ENCODE measurements at places on chromosomes 4 and X. TPM values are rescaled to one million over a fixed set of nuclear protein-coding genes. Genes with fewer than 3 reads are reported as not detected.

GRCh38 chrX:3501833-3502535 lies 155.5 kb upstream of the MXRA5 start:
- no peak for DNase-seq

DNA sequence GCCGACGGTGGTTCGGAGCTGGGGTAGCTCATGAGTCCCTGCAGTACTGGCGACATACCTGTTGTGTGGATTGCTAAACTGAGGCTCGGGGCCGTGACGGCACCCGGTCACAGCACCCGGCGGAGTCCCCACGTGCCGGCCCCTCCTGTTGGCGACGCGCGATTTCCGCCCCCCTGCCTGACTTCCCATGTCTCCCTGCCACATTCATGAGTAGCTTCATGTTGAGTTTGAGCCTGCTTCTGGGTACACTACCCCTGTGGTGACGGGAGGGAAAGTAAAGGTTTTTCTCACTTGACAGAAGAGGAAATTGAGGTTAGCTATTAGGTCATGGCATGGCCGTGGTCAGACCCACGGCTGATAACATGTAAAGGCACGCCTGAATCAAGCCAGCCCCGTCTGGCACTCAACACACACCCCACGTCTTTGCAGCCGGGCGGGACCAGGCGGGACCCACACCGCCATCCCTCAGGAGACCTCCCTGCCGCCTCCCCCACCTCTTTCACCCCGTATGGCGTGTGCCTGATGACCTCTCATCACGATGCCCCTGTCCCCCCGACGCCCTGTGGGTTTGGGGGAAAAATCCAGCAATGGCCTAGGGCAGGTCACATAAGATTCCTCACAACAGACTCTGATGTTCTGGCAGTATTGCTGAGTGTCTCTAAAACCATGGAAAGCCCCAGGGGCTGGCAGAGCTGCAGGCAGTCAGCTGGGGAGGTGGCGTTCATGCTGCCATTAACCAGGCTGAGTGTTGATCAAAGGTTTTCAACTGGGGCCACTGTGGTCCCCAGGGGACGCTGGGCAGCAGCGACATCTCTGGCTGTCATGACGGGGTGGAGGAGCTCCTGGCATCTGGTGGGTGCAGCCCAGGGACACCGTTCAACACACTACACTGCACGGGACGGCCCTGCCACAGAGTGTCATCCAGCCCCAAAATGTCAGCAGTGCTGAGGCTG lies 29.2 kb downstream of the P2RY8 start:
- DNase-seq: no peak

DNA sequence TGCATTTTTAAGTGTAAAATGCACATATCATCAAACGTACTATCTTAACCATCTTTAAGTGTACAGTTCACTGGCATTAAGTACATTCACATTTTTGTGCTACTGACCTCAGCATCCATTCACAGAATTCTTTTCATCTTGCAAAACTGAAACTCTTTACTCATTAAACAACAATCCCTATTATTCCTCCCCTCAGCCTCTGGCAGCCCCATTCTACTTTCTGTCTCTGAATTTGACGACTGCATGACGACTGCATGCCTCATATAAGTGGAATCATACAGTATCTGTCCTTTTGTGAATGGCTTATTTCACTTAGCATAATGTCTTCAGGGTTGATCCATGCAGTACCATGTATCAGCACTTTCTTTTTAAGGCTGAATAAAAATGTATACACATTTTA lies 38.7 kb downstream of the CNKSR2 start:
- DNase-seq: no peak

DNA sequence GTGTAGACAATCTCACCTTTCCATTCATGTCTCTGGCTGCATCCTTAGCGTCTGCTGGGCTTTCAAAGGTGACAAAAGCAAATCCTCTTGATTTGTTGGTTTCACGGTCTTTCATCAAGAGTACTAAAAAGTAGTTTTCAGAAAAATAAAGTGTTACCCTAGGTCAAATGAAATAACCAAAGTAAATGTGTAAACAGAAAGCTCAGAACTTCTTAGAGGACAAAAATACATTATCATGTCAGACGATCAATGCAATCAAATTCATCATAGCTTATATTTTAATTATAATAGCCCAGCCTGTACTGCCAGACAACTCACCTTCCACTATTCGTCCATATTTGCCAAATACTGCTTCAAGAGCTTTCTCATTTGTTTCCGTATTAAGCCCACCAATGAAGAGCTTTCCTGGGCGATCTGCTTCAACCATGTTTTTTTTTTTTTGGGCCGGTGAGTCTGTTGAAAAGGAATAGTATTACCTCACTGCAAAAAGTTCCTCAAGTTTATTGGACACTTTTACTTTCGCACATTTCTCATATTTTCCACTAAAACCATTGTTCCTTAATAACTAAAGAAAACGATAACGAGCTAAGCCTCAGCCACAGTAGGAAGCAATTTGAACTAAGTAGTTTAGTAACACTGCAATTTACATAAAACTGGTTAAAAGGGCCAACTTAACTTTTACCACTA lies 1.4 kb downstream of the RBMX start:
- DNase-seq: no peak

- no peak for DNase-seq
Observed at GRCh38 chrX:38819709-38820108, 18.4 kb downstream of the MID1IP1 start.

GRCh38 chr4:1246901-1247863 lies 1.7 kb downstream of the CTBP1 start:
- DNase-seq: peak; percentile 44

DNA sequence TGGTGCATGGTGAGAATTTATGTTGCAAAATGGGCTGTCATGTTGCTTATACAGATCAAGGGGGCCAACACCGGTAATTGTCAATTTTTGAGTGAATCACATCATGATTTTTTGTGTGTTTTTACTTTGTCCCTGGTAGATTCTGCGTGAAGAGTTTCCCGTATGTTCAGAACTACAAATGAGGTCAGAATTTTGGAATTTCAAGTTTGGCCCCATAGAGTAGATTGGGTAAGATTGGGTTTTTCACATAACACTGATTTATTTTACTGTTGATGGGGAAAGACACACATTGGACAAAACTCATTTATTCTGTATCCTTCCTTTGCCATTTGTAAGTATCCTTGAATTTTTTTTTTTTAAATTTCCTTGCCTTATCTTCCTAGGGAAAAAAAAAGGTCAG lies 158.5 kb upstream of the MXRA5 start:
- no peak for DNase-seq

DNA sequence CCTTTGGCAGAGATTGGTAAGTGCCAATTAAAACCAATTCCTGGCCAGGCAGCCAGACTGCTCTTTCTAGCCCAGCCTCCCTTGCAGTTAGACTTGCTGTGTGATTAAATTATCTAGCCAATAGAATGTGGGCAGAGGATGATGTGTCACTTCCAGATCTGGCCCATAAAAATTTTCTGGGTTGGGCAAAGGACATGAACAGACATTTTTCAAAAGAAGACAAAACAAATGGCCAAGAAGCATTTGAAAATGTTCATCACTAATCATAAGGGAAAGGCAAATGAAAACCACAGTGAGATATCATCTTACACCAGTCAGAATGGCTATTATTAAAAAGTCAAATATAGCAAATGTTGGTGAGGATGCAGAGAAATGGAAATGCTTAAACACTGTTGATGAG lies 71.4 kb upstream of the STIM2 start:
- DNase-seq: no peak

- no peak for DNase-seq
Observed at GRCh38 chr4:137621056-137621455, 88.8 kb upstream of the PCDH18 start.

- DNase-seq: no peak
Observed at GRCh38 chr4:40199179-40199670, 2.4 kb downstream of the RHOH start.

DNA sequence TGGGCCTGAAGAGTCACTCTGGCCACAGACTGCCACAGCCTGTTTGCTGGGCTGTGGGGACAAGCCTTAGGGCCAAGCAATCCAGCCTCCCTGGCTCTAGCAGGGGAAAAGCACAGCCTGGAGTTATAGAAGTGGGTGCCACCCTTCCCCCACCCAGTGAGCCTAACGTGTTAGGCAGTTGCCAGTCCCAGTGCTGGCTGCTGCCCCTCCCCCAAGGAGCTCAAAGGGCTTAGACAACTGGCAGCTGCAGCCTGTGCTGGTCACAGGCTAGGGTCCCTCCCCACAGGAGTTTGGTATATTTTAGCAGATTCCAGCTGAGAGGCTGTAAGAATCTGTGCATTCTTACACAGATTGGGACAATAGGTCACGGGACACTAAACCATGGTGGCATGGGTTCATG lies 370.3 kb upstream of the FGF16 start:
- DNase-seq: no peak

DNA sequence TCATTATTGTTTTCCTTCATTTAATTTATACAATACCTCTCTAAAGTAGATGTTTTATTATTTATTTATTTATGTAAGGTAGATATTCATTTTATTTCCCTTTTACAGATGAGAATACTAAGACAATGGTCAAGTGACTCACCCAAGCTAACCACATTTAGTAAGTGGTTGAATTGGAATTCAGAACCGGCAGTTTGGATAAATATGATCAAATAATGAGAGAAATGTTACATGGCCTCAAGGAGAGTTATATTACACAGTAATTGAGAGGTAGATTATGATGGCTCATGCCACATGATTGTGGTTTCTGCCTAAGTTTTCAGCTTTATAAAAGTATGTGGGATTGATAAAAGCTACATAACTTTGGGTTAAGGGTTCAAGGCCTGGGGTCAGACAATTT lies 239.4 kb upstream of the BOD1L1 start:
- no peak for DNase-seq

DNA sequence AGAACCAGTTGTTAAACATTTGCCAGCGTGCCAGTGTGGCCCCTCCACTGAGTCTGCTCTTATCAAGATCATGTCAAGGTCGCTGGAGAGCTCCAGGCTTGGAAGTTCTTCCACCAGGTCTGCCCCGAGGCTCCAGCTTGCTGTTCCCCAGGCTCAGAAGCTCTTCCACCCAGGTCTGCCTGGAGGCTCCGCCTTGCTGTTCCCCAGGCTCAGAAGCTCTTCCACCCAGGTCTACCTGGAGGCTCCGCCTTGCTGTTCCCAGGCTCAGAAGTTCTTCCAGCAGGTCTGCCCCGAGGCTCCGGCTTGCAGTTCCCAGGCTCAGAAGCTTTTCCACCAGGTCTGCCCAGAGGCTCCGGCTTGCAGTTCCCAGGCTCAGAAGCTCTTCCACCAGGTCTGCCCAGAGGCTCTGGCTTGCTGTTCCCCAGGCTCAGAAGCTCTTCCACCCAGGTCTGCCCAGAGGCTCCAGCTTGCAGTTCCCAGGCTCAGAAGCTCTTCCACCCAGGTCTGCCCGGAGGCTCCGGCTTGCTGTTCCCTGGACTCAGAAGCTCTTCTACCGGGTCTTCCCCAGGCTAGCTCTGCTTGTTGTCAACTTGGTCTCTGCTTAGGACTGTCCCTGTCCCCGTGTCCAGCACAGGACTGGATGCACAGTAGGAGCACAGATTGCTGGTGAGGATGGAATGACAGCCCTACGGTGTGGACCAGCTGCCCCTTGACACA lies 54.4 kb downstream of the HMX1 start:
- no peak for DNase-seq

DNA sequence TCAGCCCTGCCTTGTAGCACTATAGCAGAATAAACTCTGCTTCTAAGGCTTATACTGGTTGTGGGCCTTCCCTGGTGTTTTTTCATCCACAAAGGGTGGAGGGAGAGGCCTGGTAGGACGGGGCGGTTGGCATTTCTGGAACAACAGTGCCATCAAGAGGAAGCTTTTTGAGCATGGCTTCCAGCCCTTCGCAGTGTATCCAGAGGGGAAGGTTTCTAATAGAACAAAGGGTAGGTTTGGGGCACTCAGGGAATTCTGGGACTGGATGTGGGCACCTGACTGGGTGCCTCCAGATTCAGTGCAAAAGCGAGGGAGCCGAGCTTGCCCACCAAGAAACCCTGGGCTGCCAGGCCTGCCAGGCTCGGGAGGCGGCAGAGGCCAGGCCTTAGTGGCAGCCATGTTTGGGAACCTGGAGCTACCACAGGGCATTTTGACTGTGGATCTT lies 229.6 kb upstream of the AGTR2 start:
- DNase-seq: peak; percentile 17

GRCh38 chr4:159159611-159160010 lies 56.7 kb downstream of the RAPGEF2 start:
- DNase-seq: no peak

GRCh38 chr4:37805091-37805490 lies 21.4 kb upstream of the PGM2 start:
- no peak for DNase-seq

- DNase-seq: no peak
Observed at GRCh38 chr4:108174856-108175255, 6.1 kb upstream of the LEF1 start.

GRCh38 chrX:109934434-109934833 lies 68.5 kb upstream of the TMEM164 start:
- no peak for DNase-seq

- DNase-seq: no peak
Observed at GRCh38 chr4:4200624-4201023, 26.1 kb downstream of the OTOP1 start.

The HDAC8 gene
- total RNA-seq: 16.9 TPM

The FAM156B gene
- 9.1 TPM for total RNA-seq

The SPANXA2 gene
- total RNA-seq: not detected

The TAF9B gene
- total RNA-seq: 23.8 TPM

The CCKAR gene
- not detected for total RNA-seq

The BTK gene
- not detected for total RNA-seq

The TREX2 gene
- total RNA-seq: 0.69 TPM

The NXF2 gene
- total RNA-seq: not detected

The ADAMTS3 gene
- 3.2 TPM for total RNA-seq

The CFI gene
- total RNA-seq: not detected

The OTC gene
- not detected for total RNA-seq

The LDB2 gene
- total RNA-seq: 57.0 TPM

The PGAM4 gene
- total RNA-seq: 0.56 TPM

The GAGE12H gene
- not detected for total RNA-seq

The ASB12 gene
- 1.2 TPM for total RNA-seq

The PABPC4L gene
- 4.2 TPM for total RNA-seq

The KLHL5 gene
- total RNA-seq: 23.6 TPM

The GAGE1 gene
- total RNA-seq: not detected

The PRDM8 gene
- total RNA-seq: 0.10 TPM

The PRPS2 gene
- 31.4 TPM for total RNA-seq
